ENCODE measurements at places on chromosomes 11 and 22.

DNA sequence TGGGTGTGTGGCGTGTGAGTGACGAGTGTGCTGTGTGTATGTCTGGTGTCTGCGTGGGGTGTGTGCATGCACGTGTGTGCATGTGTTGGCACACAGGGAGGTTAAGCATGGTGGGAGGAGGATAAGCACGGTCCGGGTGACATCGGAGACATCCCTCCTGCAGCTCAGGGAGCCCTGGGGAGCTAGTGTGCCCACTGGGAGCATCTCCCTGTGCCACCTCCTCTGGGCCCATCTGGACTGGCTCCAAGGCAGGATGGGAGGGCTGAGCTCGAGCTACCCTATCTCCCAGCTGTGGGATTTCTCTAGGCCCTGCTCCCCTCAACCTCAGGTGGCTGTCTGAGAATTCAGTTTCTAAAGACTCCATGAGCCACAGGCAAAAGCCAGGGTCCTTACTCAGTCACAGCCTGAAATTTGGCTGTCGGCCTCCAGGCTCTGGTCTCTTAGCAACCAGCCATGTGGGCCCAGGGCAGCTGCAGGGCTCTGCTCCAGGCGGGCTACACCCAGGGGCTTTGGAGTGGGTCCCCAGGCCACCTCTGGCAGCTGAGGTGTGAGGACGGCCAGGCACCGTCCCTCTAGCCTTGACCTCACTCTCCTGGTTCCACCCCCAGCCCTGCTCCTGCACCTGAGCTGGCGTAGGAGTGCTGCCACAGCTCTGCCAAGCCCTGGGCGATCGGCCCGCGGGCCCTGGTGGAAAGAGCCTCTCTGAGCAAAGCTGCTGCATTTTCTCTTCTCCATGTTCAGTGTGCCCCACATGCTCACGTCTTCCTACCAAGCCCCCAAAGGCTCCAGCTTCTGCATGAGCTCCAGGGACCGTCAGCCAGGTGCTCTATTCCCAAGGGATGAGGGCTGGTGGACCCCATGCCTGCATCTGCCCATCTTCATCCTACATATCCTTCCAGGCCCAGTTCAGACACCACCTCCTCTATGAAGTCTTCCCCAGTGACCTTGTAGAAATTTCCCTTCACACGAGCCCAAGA is 39.7 kb downstream of the RTL6 start:
- DNase-seq: no peak

DNA sequence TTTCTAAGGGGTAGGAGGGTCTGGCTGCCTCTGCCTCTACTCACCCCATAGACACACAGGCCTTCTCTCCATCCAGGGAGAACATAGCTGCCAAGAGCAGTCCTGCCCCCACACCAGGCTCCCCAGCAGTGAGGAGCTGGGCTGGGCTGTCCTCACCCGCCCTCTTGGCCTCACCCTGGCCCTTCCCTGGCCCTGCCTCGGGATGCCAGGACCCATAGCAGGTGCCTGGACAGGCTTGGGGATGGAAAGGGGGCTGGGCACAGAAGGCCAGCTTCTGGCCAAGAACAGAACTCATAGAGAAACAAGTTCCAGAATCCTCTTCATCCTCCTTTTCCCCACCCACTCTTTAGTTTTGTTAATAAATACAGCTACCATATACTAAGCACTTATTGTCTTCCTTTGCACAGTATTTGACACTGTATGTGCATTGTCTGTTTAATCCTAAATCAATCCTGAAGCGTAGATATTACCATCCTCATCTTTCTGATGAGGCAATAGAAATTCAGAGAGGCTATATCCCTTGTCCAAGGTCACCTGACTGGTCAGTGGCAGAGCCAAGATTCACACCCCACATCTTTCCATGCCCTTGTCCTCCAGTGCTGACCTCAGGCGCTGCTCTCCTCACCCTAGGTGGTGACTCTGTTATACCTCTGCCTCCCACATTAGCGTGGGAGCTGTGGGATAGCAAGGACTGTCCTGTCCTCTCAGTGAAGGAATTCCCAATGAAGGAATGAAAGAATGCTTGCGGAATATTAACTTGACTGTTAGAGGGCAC is 22.0 kb upstream of the MYOD1 start:
- no peak for DNase-seq

- no peak for DNase-seq
Measured at GRCh38 chr11:101429703-101430540, 153.9 kb downstream of the TRPC6 start.

- DNase-seq: no peak
Measured at GRCh38 chr11:134666273-134667174, 254.5 kb upstream of the B3GAT1 start.

- DNase-seq: no peak
Measured at GRCh38 chr11:44377121-44377520, 67.2 kb upstream of the ALX4 start.

DNA sequence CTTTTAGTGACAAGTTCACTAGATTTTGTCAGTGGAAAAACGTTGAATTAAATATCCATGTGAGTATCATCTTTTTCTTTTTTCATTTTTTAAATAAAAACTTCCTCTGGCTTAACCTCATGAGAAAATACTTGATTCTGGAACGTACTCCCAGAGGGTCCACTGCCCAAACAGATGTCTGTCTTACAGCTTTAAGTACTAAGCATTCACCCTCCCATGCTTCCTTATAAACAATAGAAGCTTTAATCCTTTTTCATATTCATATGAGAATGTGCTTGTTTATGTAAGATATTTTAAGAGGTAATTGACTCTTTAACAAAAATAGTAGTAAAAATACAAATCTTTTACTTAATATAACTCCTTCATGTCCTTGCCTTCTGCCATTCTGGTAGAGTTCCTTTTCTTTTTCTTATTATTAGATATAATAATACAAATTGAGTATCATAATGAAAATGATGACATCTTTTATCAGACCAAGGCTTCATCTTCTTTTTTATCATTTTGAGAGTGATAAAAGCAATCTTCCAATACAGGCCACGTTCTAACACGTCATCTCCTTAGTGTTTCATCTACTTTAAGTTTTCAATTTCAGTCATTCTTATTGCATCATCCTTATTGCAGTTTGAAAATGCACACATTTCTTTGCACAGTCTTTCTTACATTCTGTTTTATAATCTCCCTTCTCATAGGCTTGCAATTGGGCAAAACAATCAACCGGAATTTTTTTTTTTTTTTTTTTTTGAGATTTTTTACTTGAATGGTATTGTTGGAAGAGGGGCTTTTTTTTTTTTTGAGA is 69.5 kb upstream of the MYO18B start:
- DNase-seq: no peak

DNA sequence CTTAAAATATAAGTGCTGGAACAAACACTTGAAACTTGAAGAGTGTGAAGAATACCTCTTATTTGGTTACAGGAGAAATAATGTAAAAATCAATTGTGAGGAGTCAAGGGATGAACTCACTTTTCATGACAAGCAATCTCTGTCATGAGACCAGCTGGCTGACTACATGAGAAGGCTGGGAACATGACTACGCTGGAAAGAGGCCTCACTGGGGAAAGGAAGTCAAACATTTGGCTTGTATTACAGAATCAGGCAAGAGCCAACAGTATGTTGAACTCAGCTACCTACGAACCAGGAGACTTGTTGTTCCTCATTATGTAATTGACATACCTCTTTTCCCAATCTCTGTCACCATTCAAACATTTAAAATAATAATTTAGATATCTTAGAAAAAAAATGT is 14.4 kb downstream of the DCDC1 start:
- DNase-seq: no peak

DNA sequence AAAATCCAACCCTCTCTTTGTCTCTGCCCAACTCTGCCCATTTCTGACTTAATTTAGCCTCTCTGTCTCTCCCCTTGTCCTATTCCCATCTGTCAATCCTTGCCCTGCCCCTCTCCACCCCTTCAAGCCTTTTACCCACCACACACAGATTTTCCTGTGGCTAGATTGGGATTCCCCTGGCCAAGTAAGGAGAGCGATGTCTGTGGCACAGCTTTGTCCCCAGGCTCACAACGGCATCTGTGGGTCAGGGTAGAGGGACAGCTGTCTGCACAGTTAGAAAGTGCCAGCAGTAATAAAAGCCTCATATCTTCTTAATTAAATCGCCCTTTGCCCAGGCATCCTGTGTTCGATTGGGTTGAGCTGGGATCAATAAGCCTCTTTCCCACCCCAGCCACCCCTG is 1.3 kb upstream of the KCNC1 start:
- no peak for DNase-seq

DNA sequence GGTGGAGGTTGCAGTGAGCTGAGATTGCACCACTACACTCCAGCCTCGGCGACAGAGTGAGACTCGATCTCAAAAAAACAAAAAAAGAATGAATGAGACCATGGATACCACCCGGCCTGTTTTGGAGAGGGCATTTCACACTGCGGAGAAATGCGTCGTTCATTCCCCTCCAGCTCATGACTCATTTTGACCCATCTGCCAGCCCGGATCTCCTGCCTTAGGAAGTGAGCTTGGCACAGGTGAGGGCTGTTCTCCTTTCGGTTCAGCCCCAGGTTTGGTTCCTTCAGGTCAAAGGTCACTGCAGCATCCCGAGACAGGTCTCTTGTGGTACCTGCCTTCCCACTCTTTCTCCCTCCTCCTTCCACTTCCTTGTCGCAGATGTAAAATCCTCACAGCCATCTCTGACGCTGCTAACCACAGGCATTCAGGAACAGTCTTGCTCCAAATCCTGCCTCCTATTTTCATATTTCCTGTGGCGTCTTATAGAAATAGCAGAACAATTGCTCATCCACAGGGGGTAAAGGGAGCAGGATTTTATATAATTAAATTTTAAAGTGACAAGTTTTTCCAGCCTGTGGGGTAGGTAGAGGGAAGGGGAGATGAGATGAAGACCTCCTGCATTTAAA is 517.9 kb downstream of the NTM start:
- DNase-seq: no peak

DNA sequence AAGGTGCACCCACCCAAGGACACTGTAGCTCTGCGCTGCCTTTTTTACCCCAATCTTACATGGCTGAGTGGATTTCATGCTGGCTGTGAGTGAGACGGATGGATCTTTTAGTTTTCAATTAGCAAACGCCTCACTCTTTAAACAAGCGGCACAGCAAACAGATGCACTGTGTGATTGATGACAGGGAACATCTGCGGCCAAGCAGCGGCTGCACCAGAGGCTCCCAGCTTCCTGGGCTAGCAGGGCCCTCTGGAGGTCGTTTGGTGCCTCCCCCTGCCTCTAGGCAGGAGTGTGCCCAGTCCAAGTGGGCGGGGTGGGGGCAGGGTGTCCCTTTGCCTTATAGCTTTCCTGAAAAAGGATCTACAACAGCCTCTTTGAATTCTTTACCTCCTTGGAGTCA is 2.1 kb upstream of the DRD2 start:
- DNase-seq: no peak

- no peak for DNase-seq
Measured at GRCh38 chr11:35177370-35177769, 38.4 kb downstream of the CD44 start.

GRCh38 chr22:42397332-42398249 is 34.6 kb downstream of the NFAM1 start:
- DNase-seq: no peak

GRCh38 chr11:130817330-130817944 is 98.8 kb downstream of the SNX19 start:
- no peak for DNase-seq

GRCh38 chr11:134630861-134631260 is 218.8 kb upstream of the B3GAT1 start:
- no peak for DNase-seq

DNA sequence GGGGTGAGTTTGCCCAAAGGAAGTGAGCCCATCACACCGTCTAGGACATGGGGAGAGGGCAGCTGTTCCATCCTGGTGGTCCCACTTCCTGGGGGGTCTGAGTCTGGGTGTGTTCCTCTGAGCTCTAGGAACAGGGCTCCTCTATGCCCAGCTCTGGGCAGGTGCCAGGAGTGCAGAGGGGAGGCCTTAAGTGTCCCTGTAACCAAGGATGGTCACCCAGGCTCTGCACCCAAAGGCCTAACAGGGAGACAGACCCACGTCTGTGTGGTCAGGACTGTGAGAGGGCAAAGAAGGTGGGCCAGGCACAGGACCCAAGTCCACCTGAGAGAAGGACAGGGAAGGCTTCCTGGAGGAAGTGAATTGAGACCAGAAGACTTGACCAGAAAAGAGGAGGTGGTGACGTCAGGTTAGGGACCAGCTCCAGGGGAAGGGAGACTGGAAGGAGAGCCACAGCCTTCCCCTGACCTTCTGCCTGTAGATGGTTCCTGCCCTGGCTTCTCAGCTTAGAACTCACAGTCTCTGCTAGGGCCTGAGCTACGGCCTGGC is 11.3 kb upstream of the TCF20 start:
- no peak for DNase-seq

GRCh38 chr11:11512090-11512489 is 109.7 kb downstream of the GALNT18 start:
- DNase-seq: no peak

GRCh38 chr22:47372111-47372581 is 609.7 kb downstream of the TBC1D22A start:
- no peak for DNase-seq

GRCh38 chr11:104819107-104819506 is 79.2 kb downstream of the CASP12 start:
- no peak for DNase-seq

DNA sequence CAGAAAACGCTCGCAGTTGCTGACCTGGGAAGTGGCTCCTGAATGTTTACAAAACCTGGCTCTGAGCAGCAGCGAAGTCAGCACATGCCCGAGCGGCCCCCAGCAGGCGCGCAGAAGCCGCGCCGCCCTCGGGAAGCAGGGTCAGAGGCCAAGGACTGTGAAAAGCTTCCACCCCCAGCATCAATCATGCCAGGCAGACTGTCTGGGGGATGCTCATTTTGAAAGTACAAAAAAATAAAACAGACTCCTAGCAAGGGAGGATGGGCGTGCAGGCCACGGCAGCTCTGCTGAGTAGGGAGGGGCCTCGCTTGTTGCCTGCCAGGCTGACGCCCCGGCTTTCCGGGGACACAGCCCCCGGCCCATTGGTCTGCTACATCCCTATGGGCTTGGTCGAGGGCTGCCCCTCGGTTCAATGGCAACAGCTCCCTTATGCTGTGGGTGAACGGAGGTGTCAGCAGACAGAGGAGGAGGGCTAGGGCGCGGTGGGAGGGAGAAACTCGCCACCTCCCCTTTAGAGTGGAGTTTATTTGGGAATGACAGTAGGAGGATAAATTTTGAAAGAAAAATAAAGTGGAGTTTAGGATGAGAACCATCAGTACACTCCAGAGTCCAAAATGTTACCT is 37.7 kb upstream of the GNB1L start:
- DNase-seq: peak; percentile 53

GRCh38 chr11:96340555-96340885 is 2.5 kb downstream of the MAML2 start:
- no peak for DNase-seq

GRCh38 chr11:30313580-30313979 is 9.3 kb upstream of the ARL14EP start:
- DNase-seq: no peak

All from stimulated activated CD8-positive, alpha-beta memory T cell treated with anti-CD3 and anti-CD28 coated beads, Interleukin-15, amount 100 ng/mL, for 48 hours (primary cell).